Fibroblast of the aortic adventitia (primary cell): ENCODE measurements at places on chromosomes 7 and 10.

DNA sequence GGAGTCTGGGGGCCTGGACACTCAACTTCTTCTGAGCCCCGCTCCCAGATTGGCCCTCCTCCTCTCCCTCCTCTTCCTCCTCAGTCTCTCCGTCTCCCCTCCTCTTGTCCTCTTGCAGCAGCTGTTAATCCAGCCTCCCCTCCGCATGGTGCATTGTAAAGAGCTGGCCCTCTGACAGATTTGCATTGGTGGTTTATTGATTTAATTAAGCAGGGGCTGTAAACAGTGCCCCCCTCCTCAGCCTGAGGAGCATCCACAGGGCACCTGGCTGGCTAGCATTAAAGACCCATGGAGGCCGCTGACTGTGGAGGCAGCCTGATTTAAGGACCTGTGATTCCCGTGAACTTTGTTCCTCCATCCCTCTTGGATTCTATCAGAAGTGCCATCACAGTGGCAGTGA, 28.9 kb upstream of the PCBD1 start:
- DNase-seq: no peak

DNA sequence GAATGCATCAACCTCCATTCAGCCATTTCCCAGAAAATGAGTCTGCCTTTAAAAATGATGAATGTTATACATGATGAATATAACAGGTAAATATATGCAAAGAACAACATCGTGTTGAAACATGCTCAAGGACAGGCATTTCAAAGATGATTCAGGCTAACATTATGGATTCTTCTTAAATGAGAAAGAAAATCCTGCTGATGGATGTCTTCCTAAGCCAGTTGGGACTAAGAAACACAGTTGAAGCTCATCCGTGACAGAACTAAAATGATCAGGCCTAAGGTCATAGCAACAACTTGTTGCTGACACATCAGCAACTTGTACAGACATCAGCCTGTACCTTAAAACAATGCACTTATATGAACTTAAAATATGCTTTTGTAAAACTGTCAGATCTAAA, 267.9 kb downstream of the MAGI2 start:
- DNase-seq: no peak

- peak; percentile 4 for DNase-seq
These were observed 237.5 kb upstream of the GNAI1 start for GRCh38 chr7:79897166-79897565.

DNA sequence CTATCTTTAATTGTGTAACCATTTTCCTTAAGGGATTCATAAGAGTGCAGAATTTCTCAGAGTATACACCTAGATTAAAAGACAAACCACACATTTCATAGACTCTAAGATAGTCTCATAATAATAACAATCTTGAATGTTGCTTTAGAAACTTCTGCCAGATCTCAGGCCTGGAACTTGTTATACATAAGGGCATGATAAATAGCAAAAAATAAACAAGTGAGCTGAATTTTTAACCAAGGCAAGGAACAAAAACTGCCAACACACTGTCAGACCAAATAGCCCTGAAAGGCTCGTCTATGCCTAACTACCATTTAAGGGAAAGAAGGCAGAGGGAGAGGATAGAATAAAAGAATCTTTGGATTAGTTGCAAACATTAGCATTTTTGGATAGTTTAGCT, 65.8 kb upstream of the SEMA3C start:
- peak; percentile 22 for DNase-seq

GRCh38 chr10:80489371-80490112, 35.4 kb downstream of the TSPAN14 start:
- DNase-seq: no peak

DNA sequence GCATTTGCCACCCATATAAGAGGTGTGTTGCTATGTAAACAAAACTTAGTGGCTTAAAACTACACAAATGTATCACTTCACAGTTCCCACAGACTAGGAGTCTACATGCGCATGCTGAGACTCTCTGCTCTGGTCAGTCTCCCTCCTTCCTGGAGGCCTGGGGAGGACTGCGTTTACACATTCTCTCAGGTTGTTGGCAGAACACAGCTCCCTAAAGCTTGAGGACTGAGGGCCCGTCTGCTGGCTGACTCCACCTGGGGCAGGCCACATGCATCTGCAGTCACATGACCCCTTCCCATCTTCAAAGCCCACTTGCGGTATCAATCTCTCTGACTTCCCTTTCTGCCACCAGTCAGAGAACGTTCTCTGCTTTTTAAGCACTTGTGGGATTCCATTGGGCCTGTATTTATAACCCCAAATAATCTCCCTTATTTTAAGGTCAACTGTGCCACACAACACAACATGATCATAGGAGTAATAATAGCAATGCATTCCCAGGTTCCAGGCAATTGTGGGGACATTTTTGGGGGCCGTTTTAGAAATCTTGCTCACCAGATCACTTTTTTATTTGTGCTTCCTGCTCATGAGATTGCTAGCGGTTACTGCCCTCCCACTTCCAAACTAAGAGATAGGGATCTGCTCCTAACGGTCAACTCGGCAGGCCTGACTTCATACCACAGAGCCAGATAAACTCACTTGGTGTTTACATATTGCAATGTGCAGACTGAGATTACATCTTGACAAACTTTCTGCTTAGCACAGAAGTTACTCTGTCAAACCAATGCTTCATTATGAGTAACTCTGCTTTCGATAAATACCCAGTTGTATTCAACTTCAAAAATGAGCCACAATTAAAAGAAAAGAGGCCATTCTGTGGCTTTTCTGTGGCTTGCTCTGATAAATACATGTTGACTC, 96.3 kb downstream of the ALOX5 start:
- peak; percentile 48 for DNase-seq

- DNase-seq: no peak
These were observed 5.9 kb downstream of the PIK3CG start for GRCh38 chr7:106870983-106871410.

- no peak for DNase-seq
These were observed 304.2 kb downstream of the SDK1 start for GRCh38 chr7:3605222-3605621.

GRCh38 chr7:108846471-108846870, 276.8 kb downstream of the DNAJB9 start:
- DNase-seq: no peak

DNA sequence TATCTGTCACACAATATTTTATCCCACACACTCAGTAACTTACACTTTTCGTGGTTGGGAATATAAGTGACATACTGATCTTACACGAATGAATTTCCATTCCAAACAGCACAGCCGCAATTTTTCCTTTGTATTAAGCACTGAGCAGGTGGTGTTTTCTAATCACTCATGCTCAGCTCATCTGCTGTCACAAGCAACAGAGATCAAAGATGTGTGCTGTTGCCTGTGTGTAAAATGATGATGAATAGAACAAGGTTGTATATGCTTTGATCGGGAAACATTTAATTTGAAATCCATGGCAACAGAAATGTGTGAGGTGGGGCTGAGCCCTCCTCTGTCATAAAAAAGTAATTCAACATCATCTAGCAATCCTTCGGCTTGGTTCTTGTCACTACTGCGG, 927.7 kb upstream of the MBL2 start:
- no peak for DNase-seq

GRCh38 chr10:63681993-63682697, 160.9 kb downstream of the REEP3 start:
- DNase-seq: peak; percentile 100

GRCh38 chr7:2804227-2804763, 39.8 kb downstream of the GNA12 start:
- DNase-seq: no peak

DNA sequence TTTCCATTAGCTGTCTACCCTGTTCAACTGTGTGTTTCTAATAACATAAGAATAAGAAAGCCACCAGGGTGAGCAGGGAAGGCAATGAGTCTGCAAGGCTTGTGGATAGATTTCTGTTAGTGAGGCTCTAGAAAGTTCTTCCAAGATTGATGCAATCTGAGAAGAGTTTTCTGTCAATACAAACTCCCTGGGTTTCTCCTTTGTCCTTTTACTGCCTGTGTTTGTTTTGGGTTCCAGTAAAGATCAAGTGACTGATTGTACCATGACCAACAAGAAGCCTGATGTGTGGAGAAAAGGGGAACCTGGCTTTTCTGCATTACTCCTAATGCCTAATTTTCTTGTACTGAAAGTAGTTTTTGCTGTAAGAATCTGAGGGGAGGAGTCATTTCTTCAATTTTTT, 139.9 kb downstream of the CFTR start:
- DNase-seq: no peak

GRCh38 chr7:45203936-45204445, 46.4 kb downstream of the RAMP3 start:
- peak; percentile 89 for DNase-seq

- no peak for DNase-seq
These were observed 1.4 kb upstream of the TWIST1 start for GRCh38 chr7:19118636-19119371.

DNA sequence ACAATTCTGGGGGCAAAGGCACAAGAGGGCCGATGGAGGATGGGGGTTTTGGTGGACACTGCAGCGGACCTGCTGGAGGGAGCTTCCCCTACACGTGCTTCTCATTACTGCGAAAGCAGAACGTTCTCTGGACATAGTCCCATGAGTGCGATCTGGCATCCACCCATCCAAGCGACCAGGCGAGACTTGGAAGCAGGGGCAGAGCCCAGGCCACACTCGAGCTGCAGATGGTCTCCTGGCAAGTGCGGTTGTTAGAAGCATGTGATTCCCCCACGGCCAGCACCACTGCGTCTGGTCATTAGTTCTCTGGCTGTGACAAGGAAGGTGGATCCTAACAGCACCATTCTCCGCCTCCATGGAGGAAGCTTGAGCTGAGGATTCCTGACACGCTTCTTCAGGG, 118.4 kb upstream of the TCERG1L start:
- DNase-seq: no peak

DNA sequence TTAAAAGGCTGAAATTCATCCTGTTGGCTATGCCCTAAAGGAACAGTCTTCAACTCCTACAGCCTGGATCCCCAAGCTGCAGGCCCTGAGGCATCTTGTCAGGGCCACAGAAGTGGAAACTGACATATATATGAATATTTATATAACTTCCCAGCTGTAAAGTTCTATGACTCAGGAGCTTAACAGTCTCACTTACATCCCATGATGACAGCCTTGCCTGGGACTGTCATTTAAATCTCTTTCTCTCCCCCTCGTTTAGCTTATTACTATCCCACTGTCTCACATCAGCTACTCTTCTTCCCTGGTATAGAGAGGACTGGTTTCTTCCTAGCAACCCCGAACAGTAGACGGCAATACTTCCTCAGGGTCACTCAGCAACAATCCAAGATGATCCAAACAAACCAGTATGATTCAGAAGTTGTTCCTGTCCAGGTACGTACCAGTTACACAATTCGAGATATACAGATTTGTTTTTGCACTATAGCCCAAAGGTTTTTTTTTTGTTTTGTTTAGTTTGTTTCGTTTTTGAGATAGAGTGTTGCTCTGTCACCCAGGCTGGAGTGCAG, 22.7 kb downstream of the KIAA1549 start:
- no peak for DNase-seq

DNA sequence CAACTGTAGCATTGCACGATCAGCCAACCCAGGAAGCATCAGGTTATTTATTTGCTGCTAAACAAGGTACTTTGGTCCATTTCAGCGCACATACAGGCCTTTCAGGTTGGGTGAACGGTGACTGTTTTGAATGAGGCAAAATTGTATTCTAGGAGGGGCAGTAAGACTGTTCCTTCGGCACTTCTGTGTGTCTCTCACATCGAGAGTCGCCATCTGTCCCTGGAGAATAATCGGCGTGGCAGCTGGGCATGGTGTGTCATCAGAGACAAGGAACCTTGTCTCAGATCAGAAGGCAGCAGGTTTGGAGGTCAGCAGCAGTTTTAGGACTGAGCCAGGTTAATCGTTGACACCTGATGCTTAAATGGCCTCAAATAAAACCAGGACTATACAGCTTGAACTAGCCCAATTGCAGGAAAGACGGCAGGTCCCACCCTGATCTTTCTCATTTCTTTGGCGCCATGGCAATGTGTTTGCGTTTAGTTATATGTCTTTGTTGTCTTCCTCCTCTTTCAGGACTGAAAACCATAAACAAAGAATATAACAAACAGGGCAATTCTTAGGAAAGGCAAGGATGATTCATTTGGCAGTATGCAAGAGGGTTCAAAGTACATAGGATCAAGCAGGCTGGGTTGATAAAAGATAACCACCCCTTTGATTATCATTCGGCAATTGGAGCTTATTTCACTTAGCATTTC, 92.0 kb upstream of the PRR15 start:
- no peak for DNase-seq

DNA sequence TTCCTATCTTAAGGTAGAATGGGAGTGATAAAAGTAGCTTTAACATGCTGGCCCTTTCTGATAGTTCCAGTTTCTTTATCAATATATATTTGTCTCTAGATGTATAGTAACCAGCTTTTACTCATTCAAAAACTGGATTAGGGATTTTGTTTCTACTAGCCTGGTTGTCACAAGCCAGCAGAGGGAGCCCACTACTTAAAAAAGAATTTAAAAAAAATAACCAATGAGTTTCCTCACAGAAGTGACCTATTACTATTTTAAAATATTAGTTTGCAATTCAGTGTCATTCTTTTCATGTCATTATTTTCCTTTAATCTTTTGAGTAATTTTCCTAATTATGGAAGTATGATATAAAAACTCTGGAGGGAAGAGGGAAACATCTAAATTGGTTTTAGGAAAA, 142.1 kb downstream of the PHTF2 start:
- peak; percentile 63 for DNase-seq

GRCh38 chr10:98569853-98570252, 123.1 kb upstream of the HPS1 start:
- DNase-seq: no peak

DNA sequence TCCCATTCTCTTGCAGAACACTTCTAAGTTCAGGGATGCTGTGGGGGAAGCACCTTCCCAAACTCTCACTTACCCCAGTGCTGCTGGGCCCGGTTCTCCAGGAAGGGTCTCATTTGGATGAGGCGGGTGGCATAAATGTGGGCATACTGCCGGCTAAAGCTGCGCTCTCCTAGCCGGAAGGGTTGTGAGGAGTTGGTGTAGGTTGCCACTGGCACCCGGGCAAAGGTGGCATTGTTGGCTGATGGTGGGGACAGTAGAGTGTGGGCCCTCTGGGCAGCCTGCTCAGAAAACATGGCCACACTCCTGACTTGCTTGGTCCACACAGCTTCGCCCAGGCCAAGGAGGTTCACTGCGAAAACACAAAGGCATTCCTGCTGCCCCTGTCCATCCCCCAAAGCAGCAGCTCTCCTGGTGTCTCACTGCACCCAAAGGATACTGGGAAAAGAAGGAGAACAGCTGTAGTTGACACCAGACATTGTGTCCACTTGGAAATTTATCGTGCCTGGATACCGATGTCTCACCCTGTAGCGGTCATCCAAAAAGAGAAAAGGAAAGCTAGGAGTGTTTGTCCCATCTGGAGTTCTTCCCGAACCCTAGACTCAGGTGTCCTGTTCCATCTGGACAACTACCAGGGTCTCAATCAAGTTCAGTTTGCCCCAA, 1.5 kb downstream of the POLD2 start:
- DNase-seq: no peak

GRCh38 chr10:109418795-109419194, 504.5 kb downstream of the XPNPEP1 start:
- no peak for DNase-seq

- DNase-seq: no peak
These were observed 251.3 kb downstream of the SFMBT2 start for GRCh38 chr10:7159517-7159916.

GRCh38 chr10:90801608-90802007, 56.2 kb downstream of the HTR7 start:
- DNase-seq: no peak
